ENCODE measurements at places on chromosomes 7 and 10.

GRCh38 chr10:21501731-21502347 is 23.6 kb downstream of the SKIDA1 start:
- DNase-seq, result no peak

- no peak for DNase-seq
These were observed 120.0 kb downstream of the SEC23IP start for GRCh38 chr10:120012566-120012965.

DNA sequence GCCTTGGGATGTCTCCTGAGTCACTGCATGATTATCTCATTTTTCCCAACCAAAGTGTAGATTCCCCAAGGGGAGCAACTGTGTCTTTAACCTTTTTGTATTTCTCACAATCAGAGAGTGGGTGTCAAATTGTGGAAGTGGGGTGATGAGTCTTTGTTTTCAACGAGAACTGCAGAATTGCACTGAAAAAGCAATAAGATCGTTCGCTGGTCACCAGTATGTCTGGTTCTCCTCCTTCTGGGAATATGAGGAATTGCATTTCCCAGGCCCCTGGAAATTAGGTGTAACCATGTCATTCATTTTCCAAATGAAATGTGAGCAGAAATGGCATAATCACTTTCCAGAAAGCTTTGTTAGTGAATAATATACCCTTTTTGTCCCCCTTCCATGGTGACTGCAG is 326.9 kb downstream of the GPAM start:
- no peak for DNase-seq

GRCh38 chr7:149850716-149851115 is 12.5 kb downstream of the ZNF862 start:
- no peak for DNase-seq

GRCh38 chr7:104272767-104273384 is 55.5 kb upstream of the LHFPL3 start:
- DNase-seq, result peak; percentile 55

DNA sequence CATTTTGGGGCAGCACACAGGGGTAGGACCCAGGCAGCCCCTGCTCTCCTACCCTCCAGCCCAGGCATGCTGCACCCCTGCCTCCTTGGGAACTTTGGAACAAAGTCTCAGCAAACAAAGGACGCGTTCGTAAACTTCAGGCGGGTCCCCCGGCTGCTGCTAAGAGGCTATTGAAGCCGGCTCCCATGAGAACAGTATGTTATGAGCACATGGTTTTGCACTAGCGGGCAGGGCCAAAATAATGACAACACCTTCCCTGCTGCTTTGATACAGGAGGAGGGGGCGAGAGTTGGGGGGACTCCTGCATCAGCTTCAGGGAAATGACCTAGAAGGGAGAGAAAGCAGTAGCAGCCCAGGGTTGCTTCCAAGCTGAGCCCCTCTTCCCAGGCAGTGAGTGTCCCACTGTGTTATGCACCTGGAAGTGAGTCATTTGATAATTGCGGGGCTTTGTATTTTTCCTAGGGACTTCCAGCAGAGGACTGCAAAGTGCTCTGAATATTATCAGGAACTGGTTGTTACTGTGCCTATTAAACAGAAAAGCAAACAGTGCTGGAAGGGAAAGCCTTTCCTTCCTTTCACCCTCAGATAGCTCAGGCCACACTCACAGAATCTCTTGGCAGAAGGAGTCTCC is 6.9 kb downstream of the ITPRIP start:
- peak; percentile 73 for DNase-seq

GRCh38 chr10:11742009-11742778 is at the start of gene ECHDC3:
Gene ECHDC3, plus strand, starts transcription at chr10:11742382. Its CDS starts 195 bp downstream, at chr10:11742577.
- peak; percentile 36 for DNase-seq

- no peak for DNase-seq
These were observed 35.8 kb upstream of the PLPP4 start for GRCh38 chr10:120421250-120421649.

DNA sequence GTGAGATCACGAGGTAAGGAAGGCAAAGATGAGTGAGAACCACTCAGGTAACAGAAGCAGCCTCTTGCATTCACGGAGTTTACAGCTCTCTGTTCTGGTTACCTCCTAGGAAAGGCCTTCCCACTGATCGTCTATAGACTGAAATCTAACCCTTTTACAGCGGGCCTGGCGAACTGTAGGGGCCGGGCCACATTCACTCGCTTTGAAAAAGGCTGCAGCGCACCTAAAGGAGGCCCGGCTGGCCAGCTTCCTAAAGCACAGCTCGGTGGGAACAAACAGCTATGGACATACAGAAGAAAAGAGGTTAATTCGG is 565 bp downstream of the ATP5MK start:
- peak; percentile 27 for DNase-seq

GRCh38 chr10:104328646-104328895 is 9.7 kb downstream of the ITPRIP start:
- DNase-seq, result no peak
